ENCODE measurements at places on chromosomes 5 and 9. TPM values are rescaled to one million over a fixed set of nuclear protein-coding genes. Genes with fewer than 3 reads are reported as not detected.

- no peaks in the 10 kb centered on the region for H3K36me3 ChIP-seq
- H3K27me3 ChIP-seq, result no peaks in the 10 kb centered on the region
- no peak for DNase-seq
- peaks cover 59% of the 10 kb centered on the region for H3K4me1 ChIP-seq
- peak overlapping the region; percentile 83 for H3K27ac ChIP-seq
Measured at GRCh38 chr5:139647506-139648204, 494 bp upstream of the CXXC5 start.

- peaks cover 6% of the 10 kb centered on the region for H3K4me1 ChIP-seq
- no peak overlapping the region for H3K27ac ChIP-seq
- peaks cover 2% of the 10 kb centered on the region for H3K36me3 ChIP-seq
- no peak overlapping the region for H3K4me3 ChIP-seq
- DNase-seq, result no peak
- no peaks in the 10 kb centered on the region for H3K27me3 ChIP-seq
Measured at GRCh38 chr5:96961053-96961452, 25.2 kb downstream of the LNPEP start.

DNA sequence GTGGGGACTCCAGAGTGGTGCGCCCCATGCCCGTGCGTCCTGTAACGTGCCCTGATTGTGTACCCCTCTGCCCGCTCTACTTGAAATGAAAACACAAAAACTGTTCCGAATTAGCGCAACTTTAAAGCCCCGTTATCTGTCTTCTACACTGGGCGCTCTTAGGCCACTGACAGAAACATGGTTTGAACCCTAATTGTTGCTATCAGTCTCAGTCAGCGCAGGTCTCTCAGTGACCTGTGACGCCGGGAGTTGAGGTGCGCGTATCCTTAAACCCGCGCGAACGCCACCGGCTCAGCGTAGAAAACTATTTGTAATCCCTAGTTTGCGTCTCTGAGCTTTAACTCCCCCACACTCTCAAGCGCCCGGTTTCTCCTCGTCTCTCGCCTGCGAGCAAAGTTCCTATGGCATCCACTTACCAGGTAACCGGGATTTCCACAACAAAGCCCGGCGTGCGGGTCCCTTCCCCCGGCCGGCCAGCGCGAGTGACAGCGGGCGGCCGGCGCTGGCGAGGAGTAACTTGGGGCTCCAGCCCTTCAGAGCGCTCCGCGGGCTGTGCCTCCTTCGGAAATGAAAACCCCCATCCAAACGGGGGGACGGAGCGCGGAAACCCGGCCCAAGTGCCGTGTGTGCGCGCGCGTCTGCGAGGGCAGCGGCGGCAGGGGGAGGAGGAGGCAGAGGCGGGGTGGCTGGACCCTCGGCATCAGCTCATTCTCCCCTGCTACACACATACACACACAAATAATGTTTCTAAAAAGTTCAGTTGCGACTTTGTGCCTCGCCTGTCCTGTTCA, 668 bp downstream of the GLIS3 start:
- H3K27ac ChIP-seq, result peak overlapping the region; percentile 96
- H3K4me3 ChIP-seq, result peak overlapping the region; percentile 88
- peak; percentile 38 for DNase-seq
- no peaks in the 10 kb centered on the region for H3K27me3 ChIP-seq

DNA sequence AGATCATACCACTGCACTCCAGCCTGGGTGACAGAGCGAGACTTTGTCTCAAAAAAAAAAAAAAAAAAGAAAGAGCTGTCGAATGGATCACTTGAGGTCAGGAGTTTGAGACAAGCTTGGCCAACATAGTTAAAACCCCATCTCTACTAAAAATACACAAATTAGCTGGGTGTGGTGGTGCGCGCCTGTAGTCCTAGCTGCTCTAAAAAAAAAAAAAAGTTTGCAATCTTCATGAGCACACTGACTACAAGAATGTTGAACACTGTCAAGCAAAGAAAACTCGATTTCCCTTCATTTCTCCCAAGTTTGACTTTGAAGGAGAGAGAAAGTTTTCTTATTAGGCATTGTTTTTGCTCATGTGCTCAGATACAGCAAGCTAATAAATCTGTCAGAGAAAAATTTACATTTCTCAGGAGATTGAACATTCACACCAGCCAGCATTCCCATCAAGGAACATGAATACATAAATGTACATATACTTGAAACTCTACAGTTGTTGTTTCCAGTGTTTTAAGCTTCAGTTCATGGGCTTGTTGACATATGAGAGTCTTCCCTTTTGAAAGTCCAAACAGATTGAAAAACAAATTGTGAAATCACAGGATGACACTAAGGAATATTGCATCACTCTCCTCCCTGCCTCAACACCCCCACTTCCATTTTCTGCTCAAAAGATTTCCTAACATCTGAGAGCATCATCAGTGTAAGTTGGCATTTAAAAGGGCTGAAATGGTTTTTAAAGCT, 81.8 kb downstream of the ARRDC3 start:
- no peaks in the 10 kb centered on the region for H3K27me3 ChIP-seq
- peaks cover 1% of the 10 kb centered on the region for H3K4me1 ChIP-seq
- no peaks in the 10 kb centered on the region for H3K36me3 ChIP-seq
- no peak overlapping the region for H3K4me3 ChIP-seq

DNA sequence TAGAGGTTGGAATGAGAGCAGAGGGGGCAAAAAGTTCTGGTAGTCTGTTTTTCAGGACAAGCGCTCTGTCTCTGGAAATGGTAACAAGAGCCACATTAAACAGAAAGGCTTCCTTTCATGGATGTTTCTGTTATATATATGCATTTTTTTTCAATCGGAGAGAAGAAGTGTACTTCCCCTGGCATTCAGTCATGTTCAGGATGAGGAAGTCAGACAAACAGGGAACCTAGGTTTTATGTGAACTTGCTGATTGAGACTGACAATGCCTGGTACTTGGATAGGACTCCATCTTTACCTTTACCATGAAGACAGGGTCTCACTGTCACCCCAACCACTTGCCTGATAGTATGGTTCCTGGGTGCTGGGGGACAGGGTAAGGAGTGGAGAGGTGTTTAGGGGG, 30.1 kb upstream of the ZBED3 start:
- no peaks in the 10 kb centered on the region for H3K4me1 ChIP-seq
- DNase-seq, result no peak
- H3K27me3 ChIP-seq, result no peaks in the 10 kb centered on the region
- peaks cover 38% of the 10 kb centered on the region for H3K36me3 ChIP-seq
- no peak overlapping the region for H3K27ac ChIP-seq
- no peak overlapping the region for H3K4me3 ChIP-seq

- DNase-seq, result peak; percentile 17
- H3K36me3 ChIP-seq, result peaks cover 13% of the 10 kb centered on the region
- H3K4me3 ChIP-seq, result peak overlapping the region; percentile 44
- H3K27me3 ChIP-seq, result no peaks in the 10 kb centered on the region
- peaks cover 26% of the 10 kb centered on the region for H3K4me1 ChIP-seq
- H3K27ac ChIP-seq, result peak overlapping the region; percentile 97
Measured at GRCh38 chr5:73030995-73031394, 75.2 kb downstream of the FCHO2 start.

- H3K4me3 ChIP-seq, result no peak overlapping the region
- no peaks in the 10 kb centered on the region for H3K36me3 ChIP-seq
- peaks cover 23% of the 10 kb centered on the region for H3K4me1 ChIP-seq
- peak overlapping the region; percentile 50 for H3K27ac ChIP-seq
- peaks cover 9% of the 10 kb centered on the region for H3K27me3 ChIP-seq
Measured at GRCh38 chr5:7078901-7079300, 317.0 kb upstream of the ADCY2 start.

GRCh38 chr9:89313842-89314241, 2.8 kb downstream of the CKS2 start:
- peaks cover 35% of the 10 kb centered on the region for H3K4me1 ChIP-seq
- H3K27me3 ChIP-seq, result no peaks in the 10 kb centered on the region
- H3K36me3 ChIP-seq, result peaks cover 12% of the 10 kb centered on the region
- peak overlapping the region; percentile 76 for H3K27ac ChIP-seq
- no peak for DNase-seq

GRCh38 chr5:67272453-67273130, 76.0 kb upstream of the CD180 start:
- DNase-seq, result no peak
- no peaks in the 10 kb centered on the region for H3K27me3 ChIP-seq
- no peak overlapping the region for H3K27ac ChIP-seq
- H3K4me3 ChIP-seq, result no peak overlapping the region
- H3K4me1 ChIP-seq, result no peaks in the 10 kb centered on the region

- DNase-seq, result no peak
- no peak overlapping the region for H3K4me3 ChIP-seq
- no peaks in the 10 kb centered on the region for H3K27me3 ChIP-seq
Measured at GRCh38 chr5:14528115-14528514, 53.5 kb upstream of the OTULINL start.

DNA sequence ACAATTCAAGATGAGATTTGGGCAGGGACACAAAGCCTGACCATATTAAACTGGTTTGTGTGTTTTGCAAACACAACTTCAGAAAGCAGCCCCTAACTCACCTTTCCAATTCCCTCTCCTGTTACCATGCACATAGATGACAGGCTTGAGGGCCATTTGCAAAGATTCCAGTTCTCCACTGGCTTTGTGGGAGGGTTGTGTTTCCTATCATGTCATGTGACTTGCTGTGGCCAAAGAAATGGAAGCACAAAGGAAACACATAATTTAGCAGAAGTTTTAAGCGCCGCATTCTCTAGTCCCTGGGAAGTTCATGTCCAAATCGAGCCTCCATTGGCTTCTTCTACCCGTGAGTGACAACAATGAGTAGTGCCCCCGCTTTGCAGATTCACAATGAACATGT, 57.9 kb upstream of the CDH6 start:
- DNase-seq, result no peak
- no peak overlapping the region for H3K27ac ChIP-seq
- no peak overlapping the region for H3K4me3 ChIP-seq
- peaks cover 7% of the 10 kb centered on the region for H3K4me1 ChIP-seq
- H3K27me3 ChIP-seq, result no peaks in the 10 kb centered on the region
- no peaks in the 10 kb centered on the region for H3K36me3 ChIP-seq

DNA sequence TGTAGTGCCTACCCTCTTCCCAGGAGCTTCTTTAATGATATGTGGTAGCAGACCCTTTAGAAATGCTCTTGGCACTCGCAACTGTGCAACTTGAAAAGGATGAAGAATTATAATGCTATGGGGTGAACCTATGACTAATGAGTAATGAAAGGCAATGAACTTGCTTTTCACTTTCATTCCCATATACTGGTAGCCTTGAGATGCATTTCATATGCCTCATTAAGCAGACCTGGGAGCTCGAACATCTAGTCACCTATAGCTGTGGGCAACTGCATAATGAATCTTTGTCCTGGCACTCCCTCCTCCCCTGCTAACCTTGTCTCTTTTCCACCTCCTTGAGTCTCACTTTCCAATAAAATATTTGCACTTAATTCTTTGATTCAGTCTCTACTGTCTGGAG, 605.9 kb upstream of the DAB2 start:
- no peaks in the 10 kb centered on the region for H3K4me1 ChIP-seq
- DNase-seq, result no peak
- no peak overlapping the region for H3K4me3 ChIP-seq

DNA sequence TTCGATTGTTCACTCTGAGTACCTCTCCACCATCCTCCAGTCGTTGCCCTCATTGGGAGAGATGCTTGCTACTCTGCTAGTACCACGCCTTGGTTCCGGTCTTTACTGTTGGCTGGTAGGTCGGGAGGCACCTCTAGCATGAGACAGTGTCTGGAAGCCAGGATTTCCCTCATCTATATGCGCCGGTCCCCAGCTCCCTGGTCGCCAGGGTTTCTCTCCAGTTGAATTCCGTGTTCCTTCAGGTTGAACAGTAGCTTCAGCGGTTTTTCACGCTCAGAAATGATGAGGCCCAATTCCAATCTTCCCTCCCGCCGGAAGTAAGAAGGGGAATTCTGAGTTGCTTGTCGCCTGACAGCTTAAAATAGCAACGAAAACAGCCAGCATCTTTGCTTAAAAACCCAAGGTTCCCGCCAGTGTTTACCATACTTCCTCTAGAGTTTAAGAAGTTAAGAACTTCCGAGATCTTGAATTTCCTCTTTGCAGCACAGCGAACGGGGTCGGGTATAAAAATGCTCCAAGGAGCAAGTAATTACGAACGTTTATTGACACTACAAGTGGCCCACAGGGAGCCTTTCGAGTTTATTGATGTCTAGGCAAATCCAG, 1.3 kb upstream of the ST8SIA4 start:
- no peak for DNase-seq
- H3K27ac ChIP-seq, result no peak overlapping the region
- H3K36me3 ChIP-seq, result no peaks in the 10 kb centered on the region
- peaks cover 56% of the 10 kb centered on the region for H3K27me3 ChIP-seq

GRCh38 chr9:104068546-104068945, 25.6 kb upstream of the SMC2 start:
- H3K27me3 ChIP-seq, result no peaks in the 10 kb centered on the region
- no peak overlapping the region for H3K4me3 ChIP-seq
- no peak overlapping the region for H3K27ac ChIP-seq
- peaks cover 1% of the 10 kb centered on the region for H3K4me1 ChIP-seq

DNA sequence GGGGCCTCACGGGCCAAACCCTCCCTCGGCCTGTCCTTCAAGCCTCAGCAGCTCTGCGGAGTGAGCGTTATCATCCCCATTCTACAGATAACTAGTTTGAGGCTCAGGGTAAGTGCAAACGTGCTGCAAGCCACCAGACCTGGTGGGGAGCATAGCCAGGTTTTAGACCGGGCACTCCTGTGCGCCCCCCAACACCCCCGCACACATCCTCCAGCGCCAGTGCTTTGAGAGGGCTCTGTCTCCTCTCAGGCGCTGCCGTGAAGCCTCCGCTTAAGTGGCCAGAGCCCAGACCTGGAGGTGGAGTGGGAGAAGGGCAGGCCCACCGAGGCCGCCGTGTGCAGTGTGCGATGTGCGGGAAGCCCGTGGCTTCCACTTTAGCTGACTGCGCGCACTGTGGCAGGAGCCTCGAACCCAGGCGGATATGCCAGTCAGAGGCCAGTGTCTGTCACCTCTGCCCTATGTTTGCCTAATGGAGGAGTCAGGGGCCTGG, 1.6 kb upstream of the MGAT1 start:
- no peaks in the 10 kb centered on the region for H3K27me3 ChIP-seq
- H3K4me1 ChIP-seq, result peaks cover 47% of the 10 kb centered on the region
- H3K4me3 ChIP-seq, result no peak overlapping the region
- H3K27ac ChIP-seq, result no peak overlapping the region
- DNase-seq, result no peak

DNA sequence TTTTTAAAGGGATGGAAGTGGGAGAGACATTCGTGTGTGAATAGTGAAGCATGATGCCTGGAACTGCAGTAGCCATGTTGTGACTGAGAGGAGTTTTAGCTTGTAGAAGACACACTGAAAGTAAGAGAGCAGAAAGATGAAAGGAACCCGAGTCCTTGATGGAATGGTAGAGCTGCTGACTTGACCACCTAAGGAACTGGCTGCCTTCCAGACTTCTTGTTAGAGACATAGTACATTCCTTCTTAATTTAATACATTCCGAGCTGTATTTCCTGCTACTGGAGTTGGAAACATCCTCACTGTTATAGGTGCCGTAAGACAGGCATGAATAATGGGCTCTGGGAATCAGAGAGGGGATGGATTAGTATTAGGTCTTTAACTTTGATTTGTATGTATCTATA, 7.4 kb downstream of the CER1 start:
- DNase-seq, result no peak
- no peak overlapping the region for H3K4me3 ChIP-seq
- H3K27me3 ChIP-seq, result peaks cover 8% of the 10 kb centered on the region
- no peak overlapping the region for H3K27ac ChIP-seq

The SOHLH1 gene
- total RNA-seq, result not detected

The SHISAL2B gene
- total RNA-seq, result 0.51 TPM

The OTP gene
- total RNA-seq, result not detected

The SPATA31A3 gene
- not detected for total RNA-seq

The TLE1 gene
- total RNA-seq, result 68.7 TPM

The OGN gene
- total RNA-seq, result not detected
